Stromal cell of bone marrow (primary cell): ENCODE measurements at places on chromosomes 7 and 10.

DNA sequence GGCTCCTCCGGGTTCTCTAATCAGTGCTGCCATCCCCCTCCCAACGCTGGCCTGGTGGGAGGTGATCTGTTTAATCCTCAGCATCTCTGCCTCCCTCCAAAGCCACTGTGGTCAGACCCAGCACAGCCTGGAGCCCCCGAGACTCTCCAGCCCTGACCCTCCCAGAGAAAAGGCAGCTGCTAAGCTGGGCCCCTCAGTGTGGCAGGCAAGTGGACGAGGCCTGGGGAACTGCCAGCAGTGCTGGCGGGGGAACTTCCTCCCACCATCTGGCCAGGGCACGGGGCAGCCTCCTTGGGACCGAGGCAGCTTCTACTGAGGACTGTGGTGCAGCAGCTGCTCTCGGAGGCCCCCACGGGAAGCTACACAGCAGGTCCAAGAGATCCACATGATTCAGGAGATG lies 51.1 kb downstream of the DPYSL4 start:
- no peak for DNase-seq

- no peak for DNase-seq
These were observed 67.1 kb downstream of the MTURN start for GRCh38 chr7:30201921-30202320.

- DNase-seq = no peak
These were observed 54.3 kb downstream of the GDI2 start for GRCh38 chr10:5758927-5759326.

- no peak for DNase-seq
These were observed 135.8 kb downstream of the MAPK8 start for GRCh38 chr10:48442090-48442808.

DNA sequence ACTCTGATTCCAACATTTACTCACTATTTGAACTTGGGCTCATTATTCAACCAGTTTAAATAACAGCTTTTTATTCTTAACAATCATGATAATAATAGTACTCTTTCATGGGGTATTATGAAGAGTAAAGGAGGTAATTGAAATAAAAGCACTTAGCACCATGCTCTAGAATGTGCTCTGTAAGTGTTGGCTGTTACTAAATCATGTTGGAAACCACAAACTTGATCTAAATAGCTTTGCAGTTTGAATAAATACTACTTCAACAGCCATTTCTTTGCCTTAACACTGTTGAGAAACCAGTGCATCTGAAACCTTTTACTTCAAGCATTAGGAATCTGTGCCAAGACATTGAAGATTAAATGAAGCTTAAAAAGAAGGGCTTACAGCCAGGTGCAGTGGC lies 7.9 kb upstream of the UPF2 start:
- no peak for DNase-seq

DNA sequence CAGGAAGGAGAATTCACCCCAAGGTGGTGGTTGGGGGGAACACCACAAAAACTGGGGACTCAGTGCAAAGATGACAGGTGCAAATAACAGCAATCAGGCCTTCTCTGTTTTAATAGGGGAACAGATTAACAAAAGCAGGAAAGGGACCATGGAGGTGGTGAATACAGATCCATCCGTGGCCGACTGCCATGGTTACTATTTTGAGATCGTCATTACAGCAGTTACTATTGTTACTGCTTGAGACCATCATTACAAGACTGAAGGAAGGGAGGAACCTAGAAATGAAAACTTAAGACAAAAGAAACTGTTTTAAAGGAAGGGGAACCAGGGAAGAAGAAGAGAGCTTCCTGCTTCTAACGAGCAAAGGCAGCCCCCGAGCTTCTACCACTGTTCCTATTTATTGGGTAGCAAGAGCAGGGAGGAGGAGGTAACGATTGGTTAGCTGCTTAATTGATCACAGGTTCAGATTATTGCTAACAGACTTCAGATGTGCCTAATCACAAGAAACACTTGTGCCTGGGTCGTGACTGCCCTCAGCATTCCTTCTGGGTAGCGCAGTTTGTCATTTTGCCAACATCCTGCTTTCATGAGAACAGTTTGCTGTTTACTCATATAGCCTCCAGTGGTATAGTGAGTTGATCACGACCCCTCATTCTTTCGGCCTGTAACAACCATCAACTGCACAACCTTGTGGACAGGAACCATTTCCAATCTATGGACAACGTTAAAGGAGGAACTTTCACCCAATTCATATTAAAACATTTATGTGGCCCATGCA lies 216.3 kb downstream of the CHCHD3 start:
- no peak for DNase-seq

DNA sequence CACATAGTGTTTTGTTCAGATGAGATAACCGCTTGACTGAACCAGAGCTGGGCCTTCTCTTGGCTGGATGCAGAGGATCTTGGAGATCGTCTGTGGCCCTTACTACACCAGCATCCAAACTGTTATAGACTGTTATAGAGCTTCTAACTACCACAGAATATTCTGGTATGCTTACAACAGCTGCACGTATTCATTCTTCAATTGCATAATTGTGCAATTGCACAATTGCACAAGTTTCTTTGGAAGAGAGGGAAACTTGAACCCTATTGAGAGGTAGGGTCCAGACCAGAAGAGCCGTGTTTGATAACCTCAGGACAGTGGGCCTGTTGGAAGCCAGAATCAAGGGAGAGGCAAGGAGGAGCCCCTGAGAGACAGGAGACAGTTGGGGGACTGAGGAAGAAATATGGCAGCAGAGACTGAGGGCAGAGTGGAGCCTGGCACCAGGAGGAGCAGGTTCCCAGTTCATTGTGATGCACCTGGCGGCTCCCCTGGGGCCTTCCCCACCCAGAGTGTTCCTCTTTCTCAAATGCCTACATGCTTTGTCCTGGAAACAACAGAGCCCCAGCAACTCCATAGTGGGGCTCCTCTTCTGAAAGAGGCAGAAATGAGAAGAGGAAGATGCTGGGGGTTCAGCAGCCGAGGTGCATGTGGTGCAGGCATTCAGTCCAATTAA lies 64.1 kb downstream of the PTPRZ1 start:
- no peak for DNase-seq

DNA sequence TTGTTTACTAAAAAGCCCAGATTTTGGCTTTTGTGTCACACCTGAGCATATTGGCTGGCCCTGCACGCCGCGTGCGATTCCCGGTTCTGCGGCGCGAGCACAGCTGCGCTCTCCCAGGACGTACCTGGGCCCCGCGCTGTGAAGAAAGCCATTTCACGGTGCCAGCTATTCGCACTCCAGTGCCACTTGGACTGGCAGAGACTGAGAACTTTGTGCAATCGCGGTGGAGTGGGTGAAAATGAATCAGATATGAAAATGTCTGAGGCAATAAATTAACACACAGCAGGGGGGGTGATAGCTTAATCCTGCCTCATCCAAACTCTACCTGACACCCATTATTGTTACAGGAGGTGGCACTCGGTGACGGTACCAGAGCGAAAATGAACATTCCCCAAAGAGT lies 330.1 kb upstream of the MGMT start:
- no peak for DNase-seq

- DNase-seq = no peak
These were observed 30.0 kb upstream of the KNDC1 start for GRCh38 chr10:133129859-133130495.

DNA sequence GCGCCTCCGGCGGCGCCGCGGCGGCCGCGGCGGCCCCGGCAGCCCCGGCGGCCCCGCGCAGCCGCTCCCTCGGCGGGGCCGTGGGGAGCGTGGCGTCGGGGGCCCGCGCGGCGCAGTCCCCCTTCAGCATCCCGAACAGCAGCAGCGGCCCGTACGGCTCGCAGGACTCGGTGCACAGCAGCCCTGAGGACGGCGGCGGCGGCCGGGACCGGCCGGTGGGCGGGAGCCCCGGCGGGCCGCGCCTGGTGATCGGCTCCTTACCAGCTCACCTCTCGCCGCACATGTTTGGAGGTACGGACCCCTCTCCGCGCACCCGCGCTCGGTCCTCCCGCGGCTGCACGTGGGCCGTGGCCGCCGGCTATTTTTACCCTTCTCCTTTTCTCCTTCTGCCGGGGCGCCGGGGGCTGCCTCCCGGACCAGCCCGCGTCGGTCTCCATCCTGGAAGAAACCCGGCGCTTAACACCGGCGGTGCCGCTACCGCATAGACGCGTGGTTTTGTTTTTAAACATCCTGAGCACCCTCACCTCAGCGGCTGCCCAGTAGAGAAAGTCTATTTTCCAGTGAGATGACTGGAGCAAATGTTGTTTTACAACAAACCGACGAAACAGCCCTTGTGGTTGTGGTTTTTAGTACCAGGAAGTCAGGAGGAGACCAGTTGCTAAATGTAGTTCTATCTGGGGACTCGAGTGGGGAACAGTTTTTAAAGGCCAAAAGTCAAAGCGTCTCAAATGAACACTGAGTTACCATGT lies 1.3 kb downstream of the ZNRF2 start:
- peak; percentile 46 for DNase-seq

- DNase-seq = no peak
These were observed 507.0 kb downstream of the PLXNA4 start for GRCh38 chr7:132069306-132069705.
